ENCODE measurements at places on chromosomes 1 and 21.

DNA sequence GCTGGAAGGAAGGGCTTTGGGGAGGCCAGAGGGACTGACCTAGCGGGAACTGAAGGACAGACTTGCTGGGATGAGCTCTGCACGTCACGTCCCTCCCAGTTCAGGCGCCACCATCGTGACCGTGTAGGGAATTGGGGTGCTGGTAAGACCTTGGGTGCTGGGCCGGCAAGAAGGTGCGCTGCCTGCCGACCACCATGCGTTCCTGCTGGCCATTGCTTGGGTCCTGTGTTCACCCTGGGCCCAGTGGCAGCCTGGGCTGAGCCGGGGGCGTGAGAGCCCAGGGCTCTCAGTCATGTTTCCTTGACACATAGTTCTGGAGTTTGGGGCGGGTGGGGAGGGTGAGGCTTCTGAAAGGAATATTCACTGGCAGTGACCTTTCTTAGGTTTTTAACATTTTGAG lies 176.0 kb downstream of the CAMTA1 start:
- no peak for DNase-seq

DNA sequence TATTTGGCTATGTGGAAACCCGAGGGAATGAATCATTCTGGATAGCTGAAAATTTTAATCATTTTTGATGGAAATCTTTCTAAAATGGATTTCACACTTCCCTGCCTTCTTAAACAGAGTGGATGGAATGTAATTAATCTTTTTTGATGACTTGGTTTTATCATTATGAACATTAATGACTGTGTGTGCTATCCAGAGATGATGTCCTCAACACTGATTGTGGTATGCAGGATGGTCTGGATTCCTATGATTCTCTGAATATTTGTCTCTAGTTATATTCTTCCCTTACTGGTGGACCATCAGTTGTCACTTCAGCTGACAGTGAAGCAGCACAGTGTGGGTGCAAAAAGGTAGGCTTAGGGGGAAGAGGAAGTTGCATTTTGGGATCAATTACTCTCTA lies 513.5 kb downstream of the LMO4 start:
- no peak for DNase-seq

- no peak for DNase-seq
Observed at GRCh38 chr1:157288006-157288405, 149.8 kb upstream of the ETV3 start.

GRCh38 chr1:117641536-117641935 lies 35.7 kb downstream of the TENT5C start:
- no peak for DNase-seq

DNA sequence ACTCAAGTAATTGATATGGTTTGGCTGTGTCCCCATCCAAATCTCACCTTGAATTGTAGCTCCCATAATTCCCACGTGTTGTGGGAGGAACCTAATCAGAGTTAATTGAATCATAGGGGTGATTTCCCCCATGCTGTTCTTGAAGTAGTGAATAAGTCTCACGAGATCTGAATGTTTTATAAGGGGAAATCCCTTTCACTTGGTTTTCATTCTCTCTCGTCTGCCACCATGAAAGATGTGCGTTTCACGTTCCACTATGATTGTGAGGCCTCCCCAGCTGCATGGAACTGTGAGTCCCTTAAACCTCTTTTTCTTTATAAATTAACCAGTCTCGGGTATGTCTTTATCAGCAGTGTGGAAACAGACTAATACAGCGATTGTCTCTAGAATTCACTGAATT lies 135.4 kb downstream of the BACH1 start:
- no peak for DNase-seq

GRCh38 chr1:7580923-7581753 lies 190.0 kb upstream of the VAMP3 start:
- DNase-seq, result no peak

DNA sequence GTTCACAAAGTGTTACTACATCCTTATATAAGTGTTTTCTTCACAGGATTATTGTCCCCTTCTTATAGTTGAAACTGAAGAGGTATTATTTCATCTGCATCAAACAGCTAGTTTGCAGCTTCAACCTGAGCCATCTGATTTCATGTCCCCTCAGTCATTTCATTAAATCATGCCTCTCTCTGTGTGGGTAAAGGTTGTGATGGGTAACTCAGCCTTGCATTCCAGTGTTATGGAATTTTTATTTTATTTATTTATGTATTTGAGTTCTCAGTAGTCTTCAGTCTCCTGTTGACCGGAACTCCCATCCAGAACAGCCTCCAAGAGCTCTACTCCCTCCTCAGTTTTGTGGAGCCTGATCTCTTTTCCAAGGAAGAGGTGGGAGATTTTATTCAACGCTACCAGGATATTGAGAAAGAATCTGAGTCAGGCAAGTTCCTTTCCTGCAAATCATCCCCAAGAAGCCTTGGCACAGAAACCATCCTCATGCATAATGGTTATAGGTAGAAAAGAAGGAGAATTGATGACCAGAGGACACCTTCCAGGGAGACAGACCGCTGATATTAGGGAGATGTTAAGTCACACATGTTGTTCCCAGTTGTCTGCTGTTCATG lies 21.8 kb downstream of the CHD1L start:
- DNase-seq, result no peak

GRCh38 chr1:183962903-183963302 lies 74.6 kb downstream of the COLGALT2 start:
- DNase-seq, result no peak

Data from SK-N-SH (cell line).